Naive thymus-derived CD8-positive, alpha-beta T cell (primary cell): ENCODE measurements at places on chromosomes 12 and 14. TPM values are rescaled to one million over a fixed set of nuclear protein-coding genes. Genes with fewer than 3 reads are reported as not detected.

Gene VIPAS39
- total RNA-seq, result 20.2 TPM

Gene HOXC6
- total RNA-seq, result not detected

Gene SLC2A14
- total RNA-seq, result not detected

Gene IL22
- not detected for total RNA-seq

Gene PTPRB
- not detected for total RNA-seq

Gene CFAP54
- 0.82 TPM for total RNA-seq

Gene CLECL1
- total RNA-seq, result 0.96 TPM

Gene GPHB5
- not detected for total RNA-seq

Gene TAS2R20
- 1.7 TPM for total RNA-seq

Gene GPRC5A
- total RNA-seq, result not detected

Gene CTSG
- total RNA-seq, result not detected

Gene FOS
- total RNA-seq, result 9.6 TPM

Gene MYL6B
- total RNA-seq, result 3.5 TPM

Gene PMEL
- not detected for total RNA-seq
